Mesothelial cell of epicardium (in vitro differentiated cells): ENCODE measurements at places on chromosomes 12 and 14. TPM values are rescaled to one million over a fixed set of nuclear protein-coding genes. Genes with fewer than 3 reads are reported as not detected.

Gene PGF
- 8.4 to 9.6 TPM (median 8.6 TPM) in 3 replicates for total RNA-seq

Gene MFAP5
- 0.60 to 1.8 TPM (median 1.5 TPM) in 3 replicates for total RNA-seq

Gene CLEC1B
- 0.18 to 0.51 TPM (median 0.34 TPM) in 3 replicates for total RNA-seq

Gene MYBPC1
- total RNA-seq = not detected in 3 replicates

Gene RNASE7
- 0.29 to 0.66 TPM (median 0.34 TPM) in 3 replicates for total RNA-seq

Gene ADAMTS20
- total RNA-seq = 1.6 to 2.1 TPM (median 2.1 TPM) in 3 replicates

Gene SLCO1B1
- 0.09 to 0.11 TPM in 2 of 3 replicates, not detected in the other for total RNA-seq

Gene LMNTD1
- total RNA-seq = 0.54 TPM in 1 of 3 replicates, not detected in the others
